ENCODE measurements at places on chromosomes 7 and 10. TPM values are rescaled to one million over a fixed set of nuclear protein-coding genes. Genes with fewer than 3 reads are reported as not detected.
A peak's percentile ranks its signal among the peaks of the same experiment; 100 is the strongest.

DNA sequence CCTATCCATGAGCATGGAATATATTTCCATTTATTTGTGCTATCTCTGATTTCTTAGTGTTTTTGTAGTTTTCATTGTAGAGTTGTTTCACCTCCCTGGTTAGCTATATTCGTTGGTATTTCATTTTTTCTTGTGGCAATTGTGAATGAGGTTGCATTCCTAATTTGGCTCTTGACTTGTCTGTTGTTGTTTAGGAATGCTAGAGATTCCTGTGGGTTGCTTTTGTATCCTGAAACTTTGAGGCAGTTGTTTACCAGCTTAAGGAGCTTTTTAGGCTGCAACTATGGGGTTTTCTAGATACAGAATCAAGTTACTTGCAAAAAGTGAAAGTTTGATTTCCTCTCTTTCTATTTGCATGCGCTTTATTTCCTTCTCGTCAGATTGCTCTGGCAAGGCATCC, 304.7 kb upstream of the GRM3 start:
- H3K27ac ChIP-seq, result no peak overlapping the region
- no peak for DNase-seq
- H3K4me1 ChIP-seq, result no peaks in the 10 kb centered on the region

DNA sequence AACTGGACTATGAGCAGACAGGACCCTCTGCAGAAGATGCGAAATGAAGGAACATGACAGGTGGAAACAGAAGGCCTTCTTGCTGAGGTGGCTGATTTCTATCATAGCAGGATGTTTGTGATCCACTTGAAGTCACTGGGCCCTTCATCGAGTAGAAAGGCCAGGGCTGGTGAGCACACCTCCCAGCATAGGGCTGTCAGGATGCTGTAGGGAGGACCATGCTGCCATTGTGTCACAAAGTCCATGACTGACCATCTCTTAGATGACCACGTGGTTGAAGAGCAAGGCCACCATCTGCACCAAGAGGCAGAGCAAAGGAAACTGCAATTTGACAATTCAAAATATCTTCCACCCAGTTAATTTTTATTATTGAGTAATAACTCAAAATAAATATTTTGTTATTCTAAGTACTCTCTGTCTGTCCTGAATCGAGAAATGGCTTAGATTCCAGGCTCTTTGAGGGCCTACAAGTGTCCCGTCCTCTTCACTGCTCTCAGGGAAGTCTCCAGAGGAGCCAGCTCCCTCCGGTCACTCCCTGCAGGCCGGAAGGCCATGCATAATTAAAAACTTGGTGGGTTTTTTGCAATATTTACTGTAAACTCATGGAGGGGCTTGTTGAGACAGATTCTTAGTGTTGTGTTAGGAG, 249.3 kb upstream of the ZMIZ1 start:
- no peaks in the 10 kb centered on the region for H3K36me3 ChIP-seq
- no peaks in the 10 kb centered on the region for H3K4me1 ChIP-seq
- no peaks in the 10 kb centered on the region for H3K27me3 ChIP-seq
- H3K27ac ChIP-seq, result no peak overlapping the region

- DNase-seq, result no peak
- H3K27ac ChIP-seq, result peak overlapping the region; percentile 14
- H3K4me1 ChIP-seq, result no peaks in the 10 kb centered on the region
These were observed 540.1 kb upstream of the FZD8 start for GRCh38 chr10:36182179-36182566.

- peaks cover 9% of the 10 kb centered on the region for H3K4me1 ChIP-seq
- H3K27me3 ChIP-seq, result no peaks in the 10 kb centered on the region
- no peak overlapping the region for H3K27ac ChIP-seq
- no peak for DNase-seq
- H3K36me3 ChIP-seq, result no peaks in the 10 kb centered on the region
- H3K4me3 ChIP-seq, result no peak overlapping the region
These were observed 110.6 kb downstream of the ZMIZ1 start for GRCh38 chr10:79179164-79179956.

The TMEM270 gene
- total RNA-seq, result not detected
